Activated CD4-positive, alpha-beta T cell treated with anti-CD3 and anti-CD28 coated beads, Interleukin-2, Interleukin-6, amounts not matched to agents 100 ng/mL and 50 ng/mL, durations not matched to agents 16 hours and 8 hours (primary cell): ENCODE measurements at places on chromosomes 11 and 22.
A peak's percentile ranks its signal among the peaks of the same experiment; 100 is the strongest.

DNA sequence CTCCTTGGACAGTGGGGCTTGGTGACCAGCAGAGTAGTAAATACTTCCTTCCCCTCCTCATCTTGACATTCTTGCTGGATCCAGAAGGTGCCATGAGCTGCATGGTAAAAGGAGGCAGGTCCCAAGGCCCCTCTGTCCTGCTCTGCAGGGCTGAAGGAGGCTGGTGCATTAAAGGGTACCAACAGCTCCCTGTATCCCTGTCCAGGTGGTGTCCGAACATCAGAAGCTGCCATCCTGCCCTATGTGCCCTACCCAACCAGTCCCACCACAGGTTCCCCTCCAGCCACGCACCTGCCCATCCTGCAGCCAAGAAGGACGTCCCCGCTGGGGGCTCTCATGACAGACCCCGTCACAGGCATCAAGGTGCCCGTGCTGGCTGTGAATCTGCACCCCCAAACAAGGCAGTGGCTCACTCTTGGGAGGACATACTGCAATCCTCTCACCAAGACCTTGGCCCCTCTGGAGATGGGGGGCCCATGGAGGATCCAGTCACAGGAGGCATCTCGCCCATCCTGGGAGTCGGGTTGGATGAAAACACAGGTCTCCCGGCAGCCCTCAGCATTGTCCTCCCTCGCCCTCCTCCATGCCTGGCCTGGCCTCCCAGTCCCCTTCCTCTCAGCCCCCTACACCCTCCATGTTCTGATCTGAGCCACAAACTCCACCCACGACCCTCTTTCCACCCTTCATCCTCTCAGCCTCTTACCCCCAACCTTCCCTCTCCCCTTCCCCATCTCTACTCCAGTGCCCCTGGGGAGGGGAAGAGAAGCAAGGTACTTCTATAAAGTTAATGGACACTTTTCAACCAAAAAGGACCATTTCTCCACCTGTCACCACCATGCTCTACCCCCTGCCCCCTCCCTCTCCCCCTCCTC, 55.1 kb downstream of the BTG4 start:
- no peak for DNase-seq

GRCh38 chr11:27041141-27041899, 705 bp downstream of the BBOX1 start:
- no peak for DNase-seq

DNA sequence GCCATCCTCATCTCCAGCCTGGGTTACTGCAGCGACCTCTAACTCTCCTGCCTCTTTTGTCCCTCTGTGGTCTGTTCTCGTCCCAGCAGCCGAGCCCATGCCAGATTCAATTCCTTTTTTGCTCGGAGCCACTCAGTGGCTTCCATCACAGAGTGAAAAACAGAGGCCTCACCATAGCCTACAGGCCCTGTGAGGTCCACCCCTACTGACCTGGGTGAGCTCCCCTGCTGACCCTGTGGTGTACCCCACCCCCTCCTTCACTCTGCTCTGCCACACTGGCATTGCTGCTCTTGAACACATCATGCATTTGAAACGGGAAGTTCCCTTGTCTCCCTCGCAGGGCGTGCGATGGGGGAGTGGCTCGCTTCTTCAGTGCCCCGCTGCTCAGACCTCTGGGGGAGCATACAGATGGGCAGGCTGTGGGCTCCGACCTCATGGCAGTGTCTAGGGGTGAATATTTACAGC, 2.1 kb downstream of the AIP start:
- peak; percentile 90 for DNase-seq

- DNase-seq, result no peak
These were observed 1.6 kb downstream of the TRIM68 start for GRCh38 chr11:4606231-4607015.

GRCh38 chr22:23401910-23402274, 178.2 kb downstream of the IGLL1 start:
- DNase-seq, result no peak

GRCh38 chr11:34501949-34502348, 11.6 kb downstream of the ELF5 start:
- no peak for DNase-seq

GRCh38 chr11:100575860-100576717, 111.0 kb upstream of the ARHGAP42 start:
- peak; percentile 39 for DNase-seq

DNA sequence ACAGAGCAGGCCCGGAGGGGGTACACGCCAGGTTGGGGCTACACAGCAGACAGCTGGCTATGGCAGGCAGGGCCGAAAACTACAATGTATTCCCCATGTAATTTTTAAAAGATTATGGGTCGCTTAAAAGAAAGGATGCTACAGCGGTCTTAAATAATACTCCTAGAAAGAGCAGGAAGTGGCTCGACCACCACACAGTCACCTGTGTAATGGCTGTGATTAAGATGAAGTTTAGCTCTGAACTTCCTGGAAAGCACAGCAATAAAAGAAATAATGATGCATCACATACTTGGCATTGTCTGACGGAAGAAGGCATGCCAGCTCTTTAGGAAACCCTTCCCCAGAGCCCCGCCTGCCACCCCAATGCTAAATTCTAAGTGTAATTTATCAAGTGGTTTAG, 32.6 kb downstream of the WNT11 start:
- DNase-seq, result no peak

- DNase-seq, result no peak
These were observed 728.9 kb downstream of the OPCML start for GRCh38 chr11:132803436-132803835.

DNA sequence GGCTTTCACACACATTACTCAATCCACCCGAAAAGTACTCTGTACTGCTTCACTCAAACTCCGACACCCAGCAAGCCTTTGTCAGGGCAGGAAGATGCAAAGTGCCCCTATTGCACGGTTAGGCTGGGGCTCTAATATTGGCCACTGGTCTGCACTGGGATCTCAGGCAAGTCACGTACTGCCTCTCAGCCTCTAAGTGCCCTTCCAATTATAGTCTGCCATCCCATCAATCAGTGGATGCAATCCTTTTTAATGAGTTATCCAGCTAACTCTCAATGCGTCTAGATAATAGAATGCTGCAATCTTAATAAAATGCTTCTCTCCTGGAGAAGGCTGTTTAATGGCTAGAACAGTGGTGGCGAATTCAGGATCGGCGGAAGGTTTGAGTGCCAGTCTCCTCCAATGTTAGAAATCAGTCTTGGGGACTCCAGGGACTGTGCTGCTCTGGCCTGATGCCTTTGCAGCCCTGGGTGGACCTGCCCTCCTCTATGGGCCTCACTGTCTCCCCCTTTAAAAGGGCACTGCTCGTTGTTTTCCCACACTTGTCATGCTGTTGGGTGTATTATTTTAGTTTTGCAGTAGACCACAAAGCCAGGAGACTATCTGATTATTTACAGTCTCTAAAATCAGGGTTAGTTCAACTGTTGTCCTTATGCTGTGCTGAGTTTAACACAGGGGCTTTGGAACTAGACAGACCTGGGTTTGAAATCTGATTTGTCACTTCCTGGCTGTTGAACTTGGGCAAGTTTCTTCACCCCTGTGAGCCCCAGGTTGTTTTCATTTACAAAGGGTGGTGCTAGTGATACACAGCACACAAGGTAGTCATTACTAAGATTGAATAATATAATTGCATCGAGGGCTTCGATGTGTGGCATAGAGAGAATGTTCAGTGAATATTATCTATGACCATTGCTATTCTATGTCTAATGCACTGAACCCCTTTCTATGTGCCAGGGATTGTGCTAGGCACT, 36.7 kb downstream of the CLMP start:
- no peak for DNase-seq

GRCh38 chr11:2093575-2094353, 45.4 kb downstream of the IGF2 start:
- no peak for DNase-seq

- no peak for DNase-seq
These were observed 6.7 kb downstream of the GLYATL2 start for GRCh38 chr11:58837707-58838388.

- no peak for DNase-seq
These were observed 113.0 kb upstream of the CLMP start for GRCh38 chr11:123308077-123308476.

GRCh38 chr22:36332623-36333332, 55.0 kb downstream of the MYH9 start:
- peak; percentile 86 for DNase-seq

GRCh38 chr11:31240340-31240904, 129.1 kb downstream of the DCDC1 start:
- DNase-seq, result peak; percentile 33

DNA sequence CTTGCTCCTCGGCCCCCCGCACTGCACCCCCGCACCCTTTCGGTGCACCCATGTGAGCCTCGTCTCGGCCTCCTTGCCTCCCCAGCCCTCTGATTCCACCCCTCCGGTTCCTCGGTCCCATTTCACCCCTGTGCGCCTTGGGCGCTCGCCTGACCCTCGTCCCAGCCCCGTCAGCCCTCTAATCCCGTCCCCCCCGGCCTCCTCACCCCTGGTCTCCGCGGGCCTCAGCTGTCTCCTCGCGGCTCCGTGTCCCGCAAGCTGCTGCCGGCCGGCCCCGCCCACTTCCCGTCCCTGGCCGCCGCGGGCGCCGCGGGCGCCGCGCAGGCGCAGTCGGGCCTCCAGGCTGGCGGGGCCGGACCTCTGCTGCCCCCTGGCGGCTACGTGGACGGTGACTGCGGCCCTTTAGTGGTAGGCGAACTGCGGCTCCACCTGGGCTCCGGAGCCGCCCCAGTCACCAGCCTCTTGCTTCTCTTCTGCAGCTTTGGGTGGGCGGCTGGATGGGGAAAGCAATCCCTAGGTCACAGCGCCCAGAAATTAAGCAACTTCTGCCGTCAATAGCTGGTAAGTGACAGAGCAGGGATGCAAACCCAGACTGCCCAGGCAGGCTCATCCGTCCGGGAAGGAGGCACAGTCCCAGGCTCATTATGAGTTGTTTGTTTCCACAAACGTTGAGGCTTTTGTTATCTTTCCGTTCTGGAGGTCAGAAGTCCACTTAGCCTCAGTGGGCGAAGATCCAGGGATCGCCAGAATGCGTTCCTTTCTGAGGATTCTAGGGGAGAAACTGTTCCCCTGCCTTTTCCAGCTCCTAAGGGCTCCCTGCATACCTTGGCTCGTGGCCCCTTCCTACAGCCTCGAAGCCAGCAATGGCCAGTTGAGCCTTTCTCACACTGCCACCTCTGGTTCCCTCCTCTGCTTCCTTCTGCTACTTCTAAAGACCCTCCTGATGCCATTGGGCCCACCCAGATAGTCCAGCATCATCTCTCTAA, at the start of gene PPM1F:
PPM1F (minus strand) TSS at position 263 of the 986 bp plus-strand sequence. CDS start 6,800 bp downstream, outside the sequence.
- DNase-seq, result peak; percentile 94

GRCh38 chr22:32725369-32725988, 76.0 kb upstream of the TIMP3 start:
- no peak for DNase-seq

DNA sequence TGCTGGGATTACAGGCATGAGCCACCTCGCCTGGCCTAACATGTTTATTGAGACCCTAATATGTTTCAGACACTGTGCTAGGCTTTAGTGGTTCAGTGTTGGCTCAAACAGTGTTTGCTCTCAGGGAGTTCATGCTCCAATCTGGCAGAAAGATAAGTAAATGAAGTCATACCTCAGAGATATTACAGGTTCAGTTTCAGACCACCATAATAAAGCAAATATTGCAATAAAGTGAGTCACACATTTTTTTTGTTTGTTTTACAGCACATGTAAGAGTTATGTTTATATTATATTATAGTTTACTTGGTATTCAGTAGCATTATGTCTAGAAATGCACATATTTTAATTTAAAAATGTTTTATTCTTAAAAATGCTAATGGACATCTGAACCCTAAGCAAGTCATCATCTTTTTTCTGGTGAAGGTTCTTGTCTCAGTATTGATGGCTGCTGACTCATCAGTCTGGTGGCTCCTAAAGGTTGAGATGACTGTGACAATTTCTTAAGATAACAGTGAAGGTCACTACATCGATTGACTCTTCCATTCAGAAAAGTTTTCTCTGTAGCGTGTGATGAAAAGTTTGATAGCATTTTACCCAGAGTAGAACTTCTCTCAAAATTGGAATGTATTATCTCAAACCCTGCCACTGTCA, 243.0 kb upstream of the ANO5 start:
- no peak for DNase-seq

- no peak for DNase-seq
These were observed 59.6 kb downstream of the GUCY1A2 start for GRCh38 chr11:106958517-106959248.

DNA sequence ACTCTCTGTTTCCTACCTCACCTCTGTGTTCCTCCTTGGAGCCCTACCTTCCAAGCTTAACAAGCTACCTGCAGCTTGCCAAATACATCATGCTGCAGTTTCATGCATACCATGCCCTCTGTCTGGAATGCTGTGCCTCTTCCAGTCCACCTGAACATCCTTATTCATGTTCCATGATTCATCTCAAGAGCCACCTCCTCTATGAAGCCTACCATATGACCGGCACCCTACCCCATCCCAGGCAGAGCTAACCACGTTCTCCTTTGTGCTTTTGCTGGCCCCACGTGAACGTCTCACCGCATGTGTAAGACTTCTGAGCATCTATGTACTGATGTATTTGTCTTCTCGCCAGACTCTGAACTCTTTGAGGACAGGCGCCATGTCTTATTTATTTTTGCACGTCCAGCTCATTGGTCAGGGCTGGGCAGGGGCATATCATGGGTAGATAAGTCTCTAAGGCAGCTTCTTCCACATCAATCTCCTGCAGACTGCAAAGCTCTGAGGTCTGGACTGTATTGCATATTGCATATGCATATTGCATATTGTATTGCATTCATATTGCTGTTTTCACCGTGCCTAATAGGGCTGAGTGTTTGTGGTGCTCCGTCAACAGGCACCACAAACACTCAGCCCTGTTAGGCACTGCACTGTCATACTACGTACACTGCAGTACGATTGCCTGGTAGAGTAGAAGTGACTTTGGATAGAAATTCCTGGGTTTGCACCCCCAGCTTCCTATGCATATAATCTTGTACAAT, 31.0 kb downstream of the TST start:
- no peak for DNase-seq

- no peak for DNase-seq
These were observed 17.4 kb upstream of the YWHAH start for GRCh38 chr22:31926969-31927368.

DNA sequence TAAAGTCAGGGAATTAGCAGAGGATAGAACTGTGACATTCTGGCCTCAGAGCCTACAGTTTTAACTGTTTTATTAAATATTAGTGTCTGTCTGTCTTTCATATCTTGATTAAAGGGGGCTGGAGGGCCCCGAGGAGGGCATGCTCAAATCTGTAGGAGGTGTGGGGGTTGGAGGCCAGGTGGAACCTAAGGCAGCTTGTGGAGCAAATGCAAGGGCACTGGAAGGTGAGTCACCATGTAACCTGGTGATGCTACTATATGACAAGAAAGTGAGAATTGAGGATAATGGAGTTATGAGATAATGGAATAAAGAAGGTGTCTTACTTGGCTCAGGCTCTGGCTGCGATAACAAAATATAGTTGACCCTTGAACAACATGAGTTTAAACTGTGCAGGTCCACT, 27.3 kb upstream of the TMEM86A start:
- DNase-seq, result no peak
